ENCODE measurements at places on chromosomes 11 and 22. TPM values are rescaled to one million over a fixed set of nuclear protein-coding genes. Genes with fewer than 3 reads are reported as not detected.

The CNGA4 gene
- polyA plus RNA-seq = 0.16 TPM

The MS4A7 gene
- 15.7 TPM for polyA plus RNA-seq

The PRPF19 gene
- 92.6 TPM for polyA plus RNA-seq

The CNTN5 gene
- polyA plus RNA-seq = 0.70 TPM

The DRICH1 gene
- 1.3 TPM for polyA plus RNA-seq

The TRPC6 gene
- polyA plus RNA-seq = 4.2 TPM

The MPPED2 gene
- polyA plus RNA-seq = 7.0 TPM

The PLAAT2 gene
- polyA plus RNA-seq = 0.12 TPM

The TCN1 gene
- 0.37 TPM for polyA plus RNA-seq

The NF2 gene
- polyA plus RNA-seq = 12.1 TPM

The PRRG4 gene
- 9.3 TPM for polyA plus RNA-seq

The CBLIF gene
- 0.52 TPM for polyA plus RNA-seq

The JAML gene
- polyA plus RNA-seq = 35.2 TPM

The OR8A1 gene
- polyA plus RNA-seq = not detected

The KRTAP5-9 gene
- 0.45 TPM for polyA plus RNA-seq

The RCE1 gene
- 27.2 TPM for polyA plus RNA-seq

The ARHGAP8 gene
- 16.2 TPM for polyA plus RNA-seq

The SLN gene
- polyA plus RNA-seq = 6.1 TPM

The SLC17A6 gene
- polyA plus RNA-seq = not detected

The OR10A2 gene
- polyA plus RNA-seq = 0.04 TPM

The CD3D gene
- 7.4 TPM for polyA plus RNA-seq

The KLHDC7B gene
- 0.18 TPM for polyA plus RNA-seq

The MAPK8IP2 gene
- polyA plus RNA-seq = 5.4 TPM

The APOC3 gene
- polyA plus RNA-seq = 1,751 TPM

The MYRF gene
- polyA plus RNA-seq = 55.5 TPM

The LARGE2 gene
- 3.6 TPM for polyA plus RNA-seq

The MISFA gene
- polyA plus RNA-seq = 4.3 TPM

The WNT11 gene
- polyA plus RNA-seq = 14.4 TPM

The MMP12 gene
- 0.66 TPM for polyA plus RNA-seq

The TRIM49 gene
- not detected for polyA plus RNA-seq
